Stimulated activated CD4-positive, alpha-beta T cell treated with anti-CD3 and anti-CD28 coated beads, Interleukin-15, amount 100 ng/mL, for 1 hour (primary cell): ENCODE measurements at places on chromosomes 3 and 15.

DNA sequence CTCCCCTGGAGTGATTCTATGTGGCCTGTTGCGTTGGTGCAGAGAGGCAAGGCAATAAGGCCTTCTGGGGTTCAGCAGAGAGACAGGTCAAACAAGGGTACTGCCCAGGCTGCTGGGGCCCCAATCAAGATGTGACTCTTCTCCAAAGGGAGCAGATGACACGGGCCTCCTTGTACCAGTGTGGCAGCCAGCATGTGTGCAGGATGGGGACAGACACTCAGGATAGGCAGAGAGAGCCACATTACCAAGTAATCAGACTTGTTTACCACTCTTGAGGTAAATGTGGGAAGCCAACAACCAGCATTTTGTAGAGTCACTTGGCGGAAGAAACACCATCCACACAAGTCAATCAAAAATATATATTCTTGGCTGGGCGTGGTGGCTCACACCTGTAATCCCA, 95.3 kb upstream of the DLG1 start:
- DNase-seq = no peak

- no peak for DNase-seq
These were observed 572.3 kb downstream of the MAGI1 start for GRCh38 chr3:65466300-65466988.

DNA sequence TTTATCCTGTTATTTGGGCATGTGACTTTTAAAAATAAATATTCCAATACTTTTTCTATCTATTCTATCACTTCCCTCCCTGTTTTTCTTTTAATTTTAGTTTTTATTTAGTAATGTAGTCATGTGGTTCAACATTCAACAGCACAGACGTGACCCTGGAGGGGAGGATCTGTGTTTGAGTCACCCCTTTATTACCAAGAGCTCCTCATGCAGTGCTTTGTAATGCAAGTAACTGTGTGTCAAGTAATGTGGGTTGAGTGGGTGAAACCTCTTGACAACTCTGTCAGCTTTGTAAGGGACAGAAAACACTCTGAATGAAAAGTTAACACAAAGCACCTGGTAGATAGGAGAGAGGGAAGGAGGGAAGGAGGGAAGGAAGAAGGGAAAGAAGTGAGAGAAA, 89.7 kb upstream of the FGF12 start:
- no peak for DNase-seq

- DNase-seq = no peak
These were observed 164.1 kb downstream of the STXBP5L start for GRCh38 chr3:121072133-121072532.

DNA sequence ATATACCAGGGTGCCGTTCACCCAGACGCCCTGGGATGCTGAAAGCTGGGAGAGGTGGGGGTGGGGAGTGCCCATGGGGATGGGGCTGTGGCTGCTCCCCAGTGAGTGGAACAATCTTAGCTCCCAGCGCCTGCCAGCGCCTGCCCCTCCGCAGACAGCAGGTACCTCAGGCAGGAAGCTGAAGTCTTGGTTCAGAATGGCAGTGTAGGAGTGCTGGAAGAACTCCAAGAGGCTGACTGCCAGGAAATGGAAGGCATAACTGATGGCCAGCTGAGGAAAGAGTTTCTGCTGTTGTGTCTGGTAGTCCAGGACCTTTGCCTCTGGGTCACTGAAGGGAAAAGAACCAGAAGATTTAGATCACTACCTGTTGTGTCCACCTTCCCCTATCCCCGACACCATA, 8.4 kb downstream of the ACOX2 start:
- no peak for DNase-seq

- no peak for DNase-seq
These were observed 93.9 kb downstream of the CPN2 start for GRCh38 chr3:194257151-194257621.

- no peak for DNase-seq
These were observed 69.4 kb downstream of the AAGAB start for GRCh38 chr15:67185051-67185450.

DNA sequence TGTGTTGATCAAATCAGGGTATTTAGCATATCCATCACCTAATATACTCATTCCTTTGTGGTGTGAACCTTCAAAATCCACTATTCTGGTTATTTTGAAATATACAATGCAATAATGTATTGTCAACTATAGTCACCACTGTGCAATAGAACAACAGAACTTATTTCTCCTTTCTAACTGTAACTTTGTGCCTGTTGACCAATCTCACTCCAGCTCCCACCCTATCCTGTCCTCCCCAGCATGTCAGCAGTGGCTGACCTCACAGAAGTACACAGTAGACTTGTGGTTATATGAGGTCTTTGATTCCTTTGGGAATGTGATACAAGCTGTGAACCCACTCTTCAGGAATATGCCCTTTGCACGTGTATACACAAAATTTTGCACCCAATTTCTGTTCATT, 64.2 kb downstream of the ECT2 start:
- DNase-seq = no peak

DNA sequence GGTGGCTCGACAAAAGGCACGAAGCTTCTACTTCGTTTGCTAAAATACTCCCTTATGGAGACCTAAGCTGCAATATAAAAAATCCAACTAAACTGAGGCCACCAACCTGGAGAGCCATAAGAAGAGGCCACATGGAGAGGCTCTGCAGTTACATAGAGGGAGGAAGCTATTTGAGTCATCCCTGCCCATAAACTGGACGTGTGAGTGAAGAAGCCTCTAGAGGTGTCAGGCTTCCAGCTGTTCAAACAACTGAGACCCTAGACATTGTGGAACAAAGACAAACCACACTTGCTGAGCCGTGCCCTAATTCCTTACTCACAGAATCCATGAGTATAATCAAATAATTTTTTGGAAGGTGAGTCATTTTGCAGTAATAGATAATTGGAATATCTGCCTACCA, 50.2 kb upstream of the GMNC start:
- DNase-seq = no peak

- DNase-seq = no peak
These were observed 44.8 kb downstream of the SLC6A1 start for GRCh38 chr3:11037241-11037873.

DNA sequence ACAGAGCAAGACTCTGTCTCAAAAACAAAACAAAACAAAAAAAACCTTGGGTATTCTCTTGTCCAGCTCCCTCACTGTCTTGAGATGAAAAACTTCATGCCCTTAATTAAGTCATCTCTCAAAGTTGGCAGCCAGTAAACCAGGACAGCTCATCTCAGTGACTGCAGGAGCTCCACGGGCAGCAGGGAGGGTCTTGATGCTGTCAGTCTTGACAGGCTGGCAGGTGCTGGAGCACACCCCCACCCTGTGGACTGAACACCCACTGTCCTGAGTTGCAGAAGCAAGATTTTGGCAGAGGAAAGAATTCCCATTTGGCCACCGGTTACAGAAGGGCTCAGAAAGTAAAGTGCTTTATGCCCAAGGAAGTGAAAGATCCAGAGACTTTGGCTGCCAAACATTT, 8.0 kb downstream of the DNAJA4 start:
- no peak for DNase-seq

DNA sequence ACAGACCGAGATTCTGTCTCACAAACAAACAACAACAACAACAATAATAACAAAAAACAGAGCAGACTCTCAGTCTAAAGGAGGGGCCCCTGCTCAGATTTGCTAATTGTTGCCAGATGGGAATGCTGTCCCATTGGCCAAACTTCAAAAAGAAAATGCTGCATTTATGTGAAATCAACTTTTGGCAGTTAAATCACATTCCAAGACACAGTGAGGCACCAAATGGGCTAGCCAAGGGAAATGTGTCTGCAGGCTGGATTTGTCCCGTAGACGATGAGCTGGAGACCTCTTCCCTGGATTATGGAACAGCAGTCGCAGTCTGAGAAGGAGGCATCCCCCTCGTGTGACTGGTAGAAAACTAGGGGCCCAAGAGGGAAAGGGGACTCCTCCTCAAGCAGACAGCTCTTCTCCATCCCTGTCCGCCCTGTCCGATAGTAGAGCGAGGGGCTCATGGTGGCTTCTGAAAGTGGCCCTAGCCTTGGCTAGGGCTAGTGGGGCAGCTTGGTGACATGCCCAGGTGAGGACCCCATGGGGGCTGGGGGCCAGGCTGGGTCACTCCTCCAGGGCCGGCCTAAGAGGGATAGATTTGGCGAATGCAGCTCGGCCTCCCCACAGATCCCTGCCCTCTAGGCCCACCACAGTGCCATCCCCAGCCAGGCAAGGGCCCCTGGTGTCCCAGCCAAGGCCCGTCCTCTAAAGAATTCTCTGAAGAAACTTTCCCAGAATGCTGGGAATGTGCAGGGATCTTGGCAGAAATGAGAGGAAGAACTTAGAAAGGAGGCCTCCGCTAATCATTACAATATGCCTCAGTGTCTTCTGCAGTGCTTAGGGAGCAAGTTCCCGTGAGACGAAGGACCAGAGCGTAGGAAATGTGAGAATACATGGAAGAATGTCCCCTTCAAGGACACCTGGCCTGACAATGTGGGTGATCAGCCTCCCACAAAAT, 2.0 kb downstream of the SLC22A14 start:
- DNase-seq = no peak
